Cardiac muscle cell (in vitro differentiated cells and primary cell): ENCODE measurements at places on chromosomes 2 and 18. TPM values are rescaled to one million over a fixed set of nuclear protein-coding genes. Genes with fewer than 3 reads are reported as not detected.

DNA sequence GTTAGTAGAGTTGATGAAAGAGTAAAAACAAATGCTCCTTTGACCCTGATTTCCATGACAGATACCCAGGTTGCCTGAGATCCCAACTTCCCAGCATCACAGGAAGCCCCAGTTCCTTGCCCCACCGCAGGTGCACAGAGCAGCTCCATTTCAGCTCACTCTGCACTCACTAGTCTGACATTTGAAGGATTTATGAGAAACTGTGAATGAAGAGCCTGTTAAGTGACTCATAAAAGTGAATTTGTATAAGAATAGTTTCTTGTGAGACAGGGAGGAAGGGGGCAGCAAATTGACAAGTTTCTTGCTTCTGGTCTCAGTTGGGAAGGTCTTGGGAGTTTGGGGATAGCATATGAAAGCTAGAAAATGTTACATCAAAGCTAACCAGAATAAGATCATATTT, 248.7 kb upstream of the ATP5MC3 start:
- no peak overlapping the region for H3K27ac ChIP-seq
- H3K27me3 ChIP-seq, result no peaks in the 10 kb centered on the region
- no peak for DNase-seq

GRCh38 chr2:88212251-88212790, 42.2 kb downstream of the THNSL2 start:
- H3K27me3 ChIP-seq, result no peaks in the 10 kb centered on the region
- no peak overlapping the region for H3K27ac ChIP-seq
- no peaks in the 10 kb centered on the region for H3K4me1 ChIP-seq

DNA sequence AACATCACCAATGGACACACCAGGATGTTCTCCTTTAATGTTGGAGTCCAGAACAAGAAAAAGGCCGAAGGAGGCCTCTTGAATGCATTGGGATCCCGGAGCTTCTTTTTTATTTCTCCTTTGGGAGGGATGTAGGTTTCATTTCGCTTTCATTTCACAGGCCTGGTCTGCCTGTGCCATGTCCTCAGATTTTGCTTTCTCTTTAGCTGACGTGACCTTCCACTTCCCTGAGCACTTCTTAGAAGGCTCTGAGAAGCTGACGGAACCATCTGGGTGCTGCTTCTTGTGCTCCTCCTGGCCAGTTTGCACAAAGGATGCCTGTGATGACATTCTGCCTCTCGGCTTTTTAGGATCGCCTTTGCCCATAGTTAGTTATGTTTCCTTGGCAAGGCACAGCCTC, 15.1 kb upstream of the MBOAT2 start:
- H3K4me1 ChIP-seq, result no peaks in the 10 kb centered on the region
- H3K27me3 ChIP-seq, result no peaks in the 10 kb centered on the region
- no peak for DNase-seq
- H3K36me3 ChIP-seq, result no peaks in the 10 kb centered on the region

- no peak overlapping the region for H3K4me3 ChIP-seq
- no peak overlapping the region for H3K27ac ChIP-seq
- no peak for DNase-seq
Observed at GRCh38 chr2:168478206-168478605, 22.1 kb downstream of the CERS6 start.

Gene NCKAP1
- 90.4 and 91.4 TPM in 2 replicates for total RNA-seq

- no peaks in the 10 kb centered on the region for H3K27me3 ChIP-seq
- H3K4me1 ChIP-seq, result peaks cover 6% of the 10 kb centered on the region
- no peak for DNase-seq
- no peaks in the 10 kb centered on the region for H3K36me3 ChIP-seq
Observed at GRCh38 chr2:200222791-200223190, 83.7 kb upstream of the SPATS2L start.

- H3K27ac ChIP-seq, result no peak overlapping the region
- H3K4me1 ChIP-seq, result no peaks in the 10 kb centered on the region
- no peak for DNase-seq
- H3K4me3 ChIP-seq, result no peak overlapping the region
- H3K27me3 ChIP-seq, result no peaks in the 10 kb centered on the region
Observed at GRCh38 chr2:113068706-113069485, 1.1 kb downstream of the IL1F10 start.

Gene MAPRE3
- total RNA-seq, result 75.9 and 143 TPM in 2 replicates

GRCh38 chr18:36652503-36652902, 176.3 kb downstream of the TPGS2 start:
- peaks cover 9% of the 10 kb centered on the region for H3K36me3 ChIP-seq
- no peak overlapping the region for H3K27ac ChIP-seq
- peaks cover 22% of the 10 kb centered on the region for H3K4me1 ChIP-seq
- H3K27me3 ChIP-seq, result no peaks in the 10 kb centered on the region
- no peak overlapping the region for H3K4me3 ChIP-seq

- H3K27me3 ChIP-seq, result no peaks in the 10 kb centered on the region
- H3K4me3 ChIP-seq, result no peak overlapping the region
- H3K4me1 ChIP-seq, result no peaks in the 10 kb centered on the region
- peak; percentile 91 for DNase-seq
Observed at GRCh38 chr2:237097911-237098702, 12.4 kb downstream of the COPS8 start.

DNA sequence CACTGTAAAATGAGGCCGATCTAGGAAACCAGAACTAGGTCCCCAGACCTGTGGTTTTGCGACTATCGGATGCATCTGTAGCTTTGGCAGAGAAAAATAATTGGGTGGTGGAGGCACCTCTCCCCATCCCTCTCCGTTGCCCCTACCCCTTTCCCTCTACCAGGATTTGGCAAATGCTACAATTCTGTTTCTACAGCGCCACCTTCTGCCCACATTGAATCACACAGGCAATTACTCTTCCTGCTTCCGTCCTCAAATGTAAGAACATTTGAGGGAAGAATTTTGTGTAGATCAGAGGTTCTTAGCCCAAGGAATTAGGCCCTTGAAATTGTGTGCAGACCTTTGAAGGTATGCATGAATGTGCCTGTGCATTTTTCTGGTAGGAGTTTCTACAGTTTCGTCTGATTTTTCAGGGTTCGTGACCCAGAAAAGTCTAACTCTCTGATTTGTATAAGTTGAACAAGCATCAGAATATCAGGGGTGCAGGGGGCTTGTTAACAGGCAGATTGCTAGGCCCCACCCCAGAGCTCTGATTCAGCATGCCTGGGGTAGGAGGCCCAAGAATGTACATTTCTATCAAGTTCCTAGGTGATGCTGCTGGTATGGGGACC, 11.2 kb downstream of the ATP6V1B1 start:
- no peaks in the 10 kb centered on the region for H3K36me3 ChIP-seq
- H3K4me1 ChIP-seq, result peaks cover 8% of the 10 kb centered on the region
- H3K4me3 ChIP-seq, result no peak overlapping the region
- peaks cover 57% of the 10 kb centered on the region for H3K27me3 ChIP-seq
- DNase-seq, result peak; percentile 77

Gene MROH2A
- total RNA-seq, result 0.12 TPM in 1 of 2 replicates, not detected in the other

DNA sequence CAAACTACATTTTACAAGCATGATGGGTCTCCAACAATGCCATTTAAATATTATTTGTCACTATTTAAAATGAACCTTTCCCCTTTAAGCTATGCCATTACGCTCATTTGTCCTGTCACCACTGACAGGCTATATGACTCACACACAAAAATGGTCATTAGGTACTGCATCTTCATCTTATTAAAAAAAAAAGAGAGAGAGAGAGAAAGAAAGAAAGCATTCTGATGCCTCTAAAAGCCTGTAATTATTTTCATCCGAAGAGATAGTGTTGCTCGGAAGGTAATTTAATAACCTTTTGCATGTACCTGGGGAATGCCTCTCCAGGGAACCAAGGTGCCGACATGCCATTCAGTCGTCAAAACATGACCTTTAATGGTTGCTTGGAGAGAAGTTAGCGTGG, 226.7 kb downstream of the ARHGAP15 start:
- H3K4me1 ChIP-seq, result peaks cover 10% of the 10 kb centered on the region
- DNase-seq, result no peak
- no peak overlapping the region for H3K27ac ChIP-seq
- H3K27me3 ChIP-seq, result no peaks in the 10 kb centered on the region
